GM06990 (cell line): ENCODE measurements at places on chromosomes 7 and 10.

- no peak for DNase-seq
Measured at GRCh38 chr7:18241543-18242231, 214.0 kb upstream of the PRPS1L1 start.

GRCh38 chr7:8702807-8703206 lies 269.4 kb downstream of the NXPH1 start:
- DNase-seq: no peak

GRCh38 chr10:73744664-73744975 lies 448 bp downstream of the SEC24C start:
- DNase-seq: no peak

DNA sequence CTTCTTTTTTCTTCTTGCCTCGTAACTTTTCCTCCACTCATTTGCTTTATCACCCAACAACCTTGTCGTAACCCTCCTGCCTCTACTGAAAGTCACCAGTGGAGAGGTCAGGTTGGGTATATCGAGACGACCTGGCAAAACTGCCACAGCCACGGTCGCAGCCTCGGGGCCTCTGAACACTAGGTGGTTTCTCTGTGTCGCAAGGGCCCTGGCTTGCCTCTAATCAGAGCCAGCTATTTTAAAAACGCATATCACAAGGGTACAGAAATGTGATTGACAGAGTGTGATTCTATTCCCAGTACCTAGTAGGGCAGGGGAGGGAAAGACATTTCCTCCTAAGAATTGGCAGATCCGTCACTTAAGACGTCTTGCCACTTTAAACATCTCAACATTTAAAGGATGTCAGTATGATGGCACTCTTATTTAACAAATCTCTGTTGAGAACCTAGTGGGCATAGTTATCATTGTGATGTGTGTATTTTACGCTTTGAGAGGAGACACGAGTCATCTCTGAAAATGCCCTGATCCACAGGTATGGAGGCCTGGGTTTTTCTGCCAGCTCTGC lies 197.5 kb downstream of the ARHGAP21 start:
- no peak for DNase-seq

- DNase-seq: no peak
Measured at GRCh38 chr10:103013416-103013815, 95.3 kb downstream of the CNNM2 start.

DNA sequence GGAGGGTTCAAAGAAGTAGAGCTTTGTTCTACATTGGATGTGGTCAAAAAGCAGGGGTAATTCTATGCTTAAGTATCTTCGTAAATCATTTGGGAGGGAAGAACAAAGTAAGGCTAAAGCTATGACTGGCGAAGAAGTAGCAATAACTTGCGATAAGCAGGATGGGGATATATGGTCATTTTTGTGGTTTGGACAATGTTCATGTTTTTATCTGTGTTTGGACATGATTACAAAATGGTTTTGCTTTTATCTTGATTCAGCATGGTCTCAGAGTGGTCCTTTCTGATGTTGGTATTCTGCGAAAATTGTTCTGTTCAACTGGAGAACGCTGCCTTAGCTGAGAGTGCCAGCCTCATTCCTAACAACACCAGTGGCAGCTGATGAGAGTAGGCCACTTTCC lies 208.8 kb downstream of the SEMA3A start:
- no peak for DNase-seq

- DNase-seq: no peak
Measured at GRCh38 chr10:13056456-13057077, 43.4 kb upstream of the OPTN start.

DNA sequence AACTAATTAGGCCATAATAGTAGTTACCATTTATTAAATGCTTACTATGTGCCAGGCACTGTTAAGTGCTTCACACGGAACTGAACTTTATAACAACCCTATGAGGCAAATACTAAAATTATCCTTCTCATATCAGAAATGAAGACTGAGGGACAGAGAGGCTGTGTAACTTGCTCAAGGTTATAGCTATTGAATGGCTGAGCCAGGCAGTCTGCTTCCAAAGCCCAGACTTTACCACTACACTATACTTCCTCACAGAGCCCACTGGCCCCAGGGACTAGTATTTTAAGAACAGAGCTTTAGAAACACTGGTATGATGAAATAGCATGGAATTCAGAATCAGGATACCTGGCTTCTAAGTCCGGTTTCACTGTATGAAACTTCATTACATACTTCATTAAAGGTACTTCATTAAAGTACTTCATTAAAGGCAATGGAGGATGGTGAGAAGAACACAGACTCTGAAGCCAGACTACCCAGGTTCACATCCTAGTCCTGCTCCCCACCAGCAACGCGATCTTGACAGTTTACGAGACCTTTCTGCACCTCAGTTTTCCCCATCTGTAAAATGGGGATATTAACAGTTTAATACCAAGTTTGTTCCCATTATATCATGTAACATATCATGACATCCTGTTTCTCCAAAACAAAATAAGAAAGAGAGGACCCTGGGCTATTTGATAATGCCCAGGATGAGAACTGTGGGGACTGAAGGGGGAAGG lies 19.6 kb downstream of the ANXA11 start:
- no peak for DNase-seq

DNA sequence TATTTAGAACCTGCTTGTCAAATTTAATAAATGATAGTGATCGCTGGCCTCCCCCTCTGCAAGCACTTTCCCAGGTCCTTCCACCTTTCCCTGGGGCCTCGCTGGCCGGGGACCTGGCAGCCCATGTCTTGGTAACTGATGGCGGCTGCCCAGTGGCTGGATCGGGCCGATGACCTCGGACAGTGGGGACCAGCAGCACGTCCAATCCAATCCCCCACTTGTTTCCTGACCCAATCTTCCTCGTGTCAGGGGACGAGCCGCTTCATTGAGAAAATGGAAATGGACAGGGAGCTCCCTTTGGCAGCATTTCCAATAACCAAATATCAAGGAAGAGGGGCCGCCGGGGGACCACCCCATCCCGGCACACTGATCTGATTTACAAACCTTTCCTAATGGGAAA lies 17.2 kb downstream of the EBF3 start:
- DNase-seq: no peak

DNA sequence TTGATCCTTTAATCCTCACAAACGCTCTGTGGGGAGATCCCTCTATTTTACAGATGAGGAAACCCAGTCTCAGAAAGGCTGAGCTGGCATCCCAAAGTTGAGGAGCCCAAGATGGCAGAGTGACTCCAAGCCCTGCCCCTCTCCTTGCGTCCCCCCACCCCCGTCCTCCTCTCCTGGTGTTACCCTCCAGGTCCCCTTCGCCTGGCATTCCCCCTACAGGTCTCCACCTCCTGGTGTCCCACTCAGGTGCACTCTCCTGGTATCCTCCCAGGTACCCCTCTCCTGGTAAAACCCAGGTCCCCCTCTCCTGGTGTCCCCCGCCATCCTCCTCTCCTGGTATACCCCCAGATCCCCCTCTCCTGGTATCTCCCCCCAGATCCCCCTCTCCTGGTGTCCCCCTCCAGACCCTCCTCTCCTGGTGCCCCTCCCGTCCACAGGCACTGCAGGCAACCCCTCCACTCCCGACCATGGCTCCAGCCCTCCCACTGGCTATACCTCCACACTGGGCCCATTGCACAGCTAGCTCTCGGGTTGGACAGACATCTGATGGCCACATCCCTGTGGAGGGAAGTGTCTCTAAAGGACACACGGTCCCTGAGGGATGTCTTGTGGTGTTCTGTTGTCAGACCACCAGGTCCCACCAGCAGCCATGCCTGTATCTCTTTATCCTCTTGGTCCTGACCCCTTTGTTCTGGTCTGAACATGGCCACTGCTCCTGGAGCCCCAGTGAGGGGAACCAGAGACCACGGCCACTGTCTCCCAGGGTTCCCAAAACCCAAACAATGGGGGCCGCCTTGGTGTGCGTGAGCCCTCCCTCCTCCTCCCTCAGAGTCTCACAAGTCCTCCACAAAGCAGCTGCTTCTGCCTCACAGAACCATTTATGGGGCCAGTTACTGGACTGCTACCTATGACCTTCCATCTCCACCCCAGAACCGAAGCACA lies 37.2 kb downstream of the CALML3 start:
- DNase-seq: no peak

DNA sequence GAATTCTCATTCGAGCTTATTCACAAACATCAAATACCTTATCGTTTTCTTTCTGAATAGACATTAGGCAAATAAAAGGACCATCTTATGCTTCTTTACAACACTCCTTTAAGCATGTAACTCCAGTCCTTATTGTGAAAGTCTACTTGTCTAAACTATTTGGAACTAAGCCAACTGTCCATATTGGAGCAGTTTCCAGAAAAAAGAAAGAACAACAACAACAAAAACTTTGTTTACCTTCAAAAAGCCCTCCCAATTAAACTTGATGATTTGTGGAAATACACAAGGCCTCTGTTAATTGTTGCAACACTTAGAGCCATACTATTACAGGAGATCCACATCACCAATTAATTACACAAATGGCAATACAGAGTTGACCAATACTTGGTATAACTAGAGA lies 163.6 kb downstream of the GALNT11 start:
- no peak for DNase-seq

DNA sequence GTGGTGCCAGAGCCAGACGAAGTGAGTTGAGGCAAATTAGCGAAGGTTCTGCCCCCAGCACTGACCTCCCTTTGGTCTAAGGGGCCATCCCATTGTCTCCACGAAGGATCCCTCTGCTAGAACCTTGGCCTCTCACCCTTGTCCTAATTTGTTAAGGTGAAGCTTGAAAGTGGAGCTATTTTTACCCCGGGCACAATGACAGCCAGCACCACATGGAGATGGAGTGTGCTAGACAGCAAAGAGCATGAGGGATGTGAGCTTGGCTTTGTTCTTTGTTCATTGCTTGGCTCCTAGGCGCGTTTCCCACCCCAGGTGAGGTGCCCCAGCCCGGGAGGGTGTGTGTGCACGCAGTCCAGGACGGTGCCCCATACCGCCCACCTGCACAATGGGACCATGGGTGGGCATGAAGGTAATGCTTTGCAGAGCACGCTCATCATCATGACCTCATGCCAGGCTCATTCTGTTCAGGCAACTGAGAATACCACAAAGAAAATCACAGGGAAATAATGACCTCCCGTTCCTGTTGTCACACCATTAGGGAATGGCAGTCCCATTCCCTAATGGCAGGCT lies 361.0 kb upstream of the FZD8 start:
- DNase-seq: no peak

DNA sequence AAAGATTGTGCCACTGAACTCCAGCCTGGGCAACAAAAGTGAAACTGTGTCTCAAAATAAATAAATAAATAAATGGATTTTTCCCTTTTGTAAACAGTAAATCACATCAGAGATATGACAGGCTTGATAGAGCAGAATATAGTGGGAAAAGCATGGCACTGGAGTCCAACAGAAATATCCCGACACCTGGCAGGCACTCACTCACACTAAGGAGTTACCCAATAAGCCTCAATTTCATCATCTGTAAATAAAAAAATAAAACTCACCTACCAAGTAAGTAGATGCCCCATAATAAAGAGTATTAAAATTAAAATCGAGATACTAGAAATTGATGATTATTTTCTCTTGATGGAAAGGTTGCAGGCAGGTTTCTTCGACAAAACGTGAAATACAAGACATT lies 1.7 kb downstream of the ATE1 start:
- DNase-seq: no peak

GRCh38 chr10:133476641-133476990 lies 22.9 kb downstream of the SCART1 start:
- no peak for DNase-seq

- no peak for DNase-seq
Measured at GRCh38 chr7:19001854-19002253, 115.6 kb downstream of the TWIST1 start.

- no peak for DNase-seq
Measured at GRCh38 chr7:105623378-105623777, 42.1 kb upstream of the EFCAB10 start.

DNA sequence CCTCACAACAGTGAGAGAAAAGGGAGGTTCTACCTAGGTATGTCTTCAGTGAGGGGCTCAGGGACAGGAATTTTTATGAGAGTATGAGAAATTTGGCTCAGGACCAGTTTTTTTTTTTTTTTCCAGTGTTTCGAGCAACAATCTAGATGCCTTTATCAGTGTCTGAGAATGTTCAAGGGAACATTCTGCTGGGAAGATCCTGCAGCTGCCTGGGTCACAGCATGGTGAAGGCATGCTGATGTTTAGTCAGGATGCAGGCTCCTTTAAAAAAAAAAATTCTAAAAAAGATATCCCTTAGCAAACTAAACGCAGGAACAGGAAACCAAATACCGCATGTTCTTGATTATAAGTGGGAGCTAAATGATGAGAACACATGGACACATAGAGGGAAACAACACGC lies 31.0 kb downstream of the SBDS start:
- no peak for DNase-seq

- DNase-seq: peak; percentile 24
Measured at GRCh38 chr7:104878577-104878976, 135.4 kb upstream of the KMT2E start.

- DNase-seq: no peak
Measured at GRCh38 chr10:92407305-92408016, 116.5 kb downstream of the MARCHF5 start.

- DNase-seq: peak; percentile 61
Measured at GRCh38 chr7:20284003-20284770, 46.5 kb upstream of the ITGB8 start.

GRCh38 chr7:54541669-54542625 lies at the start of gene VSTM2A:
VSTM2A (plus strand) TSS chr7:54542375; CDS start chr7:54542731, 356 bp downstream.
- no peak for DNase-seq

GRCh38 chr7:129098409-129099084 lies 43.6 kb upstream of the TNPO3 start:
- no peak for DNase-seq

GRCh38 chr7:36232971-36233550 lies 80.0 kb downstream of the EEPD1 start:
- no peak for DNase-seq

DNA sequence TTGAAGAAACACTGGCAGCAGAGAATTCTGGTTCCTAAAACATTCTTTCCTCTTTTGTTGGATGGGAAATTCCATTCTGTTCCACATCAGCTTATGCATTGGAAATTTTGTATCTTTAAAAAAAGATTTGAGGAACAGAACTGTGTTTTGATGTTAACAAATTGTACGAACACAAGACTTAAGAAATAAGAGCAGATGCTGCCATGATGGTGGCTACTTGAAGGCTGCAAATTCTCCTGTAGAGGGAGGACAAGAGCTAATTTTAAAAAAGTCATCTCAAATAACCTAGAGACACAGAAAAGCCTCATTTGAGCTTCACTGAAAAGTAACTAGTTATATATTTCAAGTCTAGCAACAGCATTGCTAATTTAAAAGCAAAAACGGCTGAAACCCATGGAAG lies 29.8 kb downstream of the NDUFB2 start:
- DNase-seq: no peak

DNA sequence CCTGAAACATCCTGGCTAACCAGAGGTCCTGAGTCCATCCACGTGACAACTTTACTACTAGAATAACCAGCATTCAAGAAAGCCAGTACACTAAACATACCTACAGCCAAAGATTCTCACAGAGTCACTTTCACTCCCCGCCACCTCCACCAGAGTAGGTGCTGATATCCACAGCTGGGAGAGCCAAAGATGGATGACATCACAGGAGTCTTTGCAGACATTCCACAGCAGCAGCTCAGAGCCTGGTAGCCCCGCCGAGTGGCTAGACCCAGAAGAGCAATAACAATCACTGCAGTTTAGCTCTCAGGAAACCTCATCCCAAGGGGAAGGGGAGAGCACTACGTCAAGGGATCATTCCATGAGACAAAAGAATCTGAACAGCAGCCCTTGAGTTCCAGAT lies 13.5 kb upstream of the ADAM22 start:
- no peak for DNase-seq

GRCh38 chr7:12607134-12607533 lies 36.6 kb downstream of the SCIN start:
- no peak for DNase-seq
